ENCODE measurements at places on chromosomes 2 and 18. TPM values are rescaled to one million over a fixed set of nuclear protein-coding genes. Genes with fewer than 3 reads are reported as not detected.

NGEF gene
- 19.1 TPM for total RNA-seq

ALLC gene
- total RNA-seq: 0.06 TPM

ZSCAN30 gene
- 0.56 TPM for total RNA-seq

FANCL gene
- total RNA-seq: 28.0 TPM

AQP12B gene
- not detected for total RNA-seq

GPBAR1 gene
- total RNA-seq: 0.15 TPM

ABCB11 gene
- not detected for total RNA-seq

FOXI3 gene
- total RNA-seq: not detected

DIS3L2 gene
- 14.6 TPM for total RNA-seq

ERICH2 gene
- not detected for total RNA-seq

MTCL1 gene
- 55.8 TPM for total RNA-seq

FZD7 gene
- 6.9 TPM for total RNA-seq

KCNIP3 gene
- total RNA-seq: 1.0 TPM

C2orf66 gene
- total RNA-seq: 0.09 TPM
